Activated CD4-positive, alpha-beta memory T cell treated with anti-CD3 and anti-CD28 coated beads, Interleukin-2, amount 10 ng/mL, durations not matched to agents 7 days and 5 days (primary cell): ENCODE measurements at places on chromosomes 11 and 22. TPM values are rescaled to one million over a fixed set of nuclear protein-coding genes. Genes with fewer than 3 reads are reported as not detected.

The KCNK4 gene
- not detected for total RNA-seq

The NPTXR gene
- total RNA-seq: 0.91 TPM

The CARD18 gene
- total RNA-seq: not detected

The C11orf91 gene
- total RNA-seq: not detected

The OR2D2 gene
- not detected for total RNA-seq

GRCh38 chr11:126378763-126379162 lies 23.3 kb downstream of the ST3GAL4 start:
- no peaks in the 10 kb centered on the region for H3K36me3 ChIP-seq
- H3K4me1 ChIP-seq: no peaks in the 10 kb centered on the region
- no peak overlapping the region for H3K4me3 ChIP-seq
- H3K27ac ChIP-seq: no peak overlapping the region
- DNase-seq: no peak

GRCh38 chr11:69521457-69521856 lies 40.0 kb downstream of the LINC01488 start:
- no peak overlapping the region for H3K4me3 ChIP-seq
- H3K27ac ChIP-seq: no peak overlapping the region
- H3K27me3 ChIP-seq: peaks cover 3% of the 10 kb centered on the region

- H3K4me3 ChIP-seq: no peak overlapping the region
- no peak for DNase-seq
- H3K36me3 ChIP-seq: no peaks in the 10 kb centered on the region
- no peaks in the 10 kb centered on the region for H3K4me1 ChIP-seq
- no peak overlapping the region for H3K27ac ChIP-seq
Observed at GRCh38 chr11:14029971-14030920, 67.7 kb downstream of the SPON1 start.

- no peak overlapping the region for H3K4me3 ChIP-seq
- no peak overlapping the region for H3K27ac ChIP-seq
- H3K4me1 ChIP-seq: no peaks in the 10 kb centered on the region
- H3K36me3 ChIP-seq: no peaks in the 10 kb centered on the region
- no peak for DNase-seq
Observed at GRCh38 chr11:74694136-74694930, 36.9 kb downstream of the CHRDL2 start.

DNA sequence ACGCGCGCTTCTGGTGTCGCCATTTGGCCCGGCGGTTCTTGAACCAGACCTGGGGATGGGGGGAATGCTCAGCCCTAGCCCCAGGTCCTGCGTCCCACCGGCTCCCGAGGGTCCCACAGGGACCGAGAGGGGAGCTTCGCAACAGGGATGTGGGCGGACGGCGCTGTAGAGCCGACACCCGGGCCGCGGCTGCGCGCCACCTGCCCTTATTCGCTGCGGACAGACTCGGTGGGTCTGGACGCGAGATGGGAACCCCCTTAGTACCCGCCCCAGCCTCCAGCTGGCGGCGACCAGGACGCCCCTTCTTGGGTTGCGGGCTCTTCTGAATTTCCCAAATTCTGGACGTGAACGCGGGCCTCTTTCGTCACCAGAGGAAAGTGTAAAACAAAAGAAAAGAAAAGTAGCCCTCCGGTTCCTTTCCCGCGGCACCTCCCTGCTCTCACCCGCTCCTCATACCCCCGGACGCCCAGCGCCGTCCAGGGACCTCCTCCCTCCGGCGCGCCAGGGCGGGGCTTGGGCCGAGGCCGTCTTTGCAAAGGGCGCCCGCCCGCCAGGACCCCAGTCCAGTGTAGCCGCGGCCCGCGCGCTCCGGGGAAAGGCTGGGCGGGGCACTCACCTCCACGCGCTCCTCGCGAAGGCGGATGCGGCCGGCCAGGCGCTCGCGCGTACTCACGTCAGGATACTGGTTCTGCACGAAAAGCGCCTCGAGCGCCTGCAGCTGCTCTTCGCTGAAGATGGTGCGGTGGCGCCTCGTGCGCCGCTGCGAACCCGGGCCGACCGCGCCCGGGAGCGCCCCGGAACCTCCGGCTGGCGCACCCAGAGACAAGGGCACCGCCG lies 827 bp downstream of the GSC2 start:
- H3K27ac ChIP-seq: no peak overlapping the region
- peaks cover 7% of the 10 kb centered on the region for H3K36me3 ChIP-seq
- peak overlapping the region; percentile 25 for H3K4me3 ChIP-seq
- H3K27me3 ChIP-seq: peaks cover 52% of the 10 kb centered on the region

- H3K4me3 ChIP-seq: no peak overlapping the region
- peaks cover 41% of the 10 kb centered on the region for H3K36me3 ChIP-seq
- no peak overlapping the region for H3K27ac ChIP-seq
- H3K4me1 ChIP-seq: no peaks in the 10 kb centered on the region
Observed at GRCh38 chr11:68047437-68048290, 8.8 kb downstream of the TCIRG1 start.

DNA sequence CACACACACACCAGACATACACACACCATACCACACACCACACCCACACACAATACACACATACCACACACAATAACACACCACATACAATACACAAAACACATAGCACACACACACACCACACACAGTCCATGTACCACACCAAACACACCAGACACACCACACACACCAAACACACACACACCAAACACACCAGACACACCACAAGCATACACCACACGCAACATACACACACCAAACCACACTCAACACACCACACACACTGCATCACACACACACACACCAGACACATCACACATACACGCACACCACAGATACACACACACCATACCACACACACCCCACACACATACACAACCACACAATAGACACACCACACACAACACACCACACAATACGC lies 54.8 kb downstream of the IGSF9B start:
- H3K27ac ChIP-seq: no peak overlapping the region
- DNase-seq: no peak
- no peaks in the 10 kb centered on the region for H3K4me1 ChIP-seq

DNA sequence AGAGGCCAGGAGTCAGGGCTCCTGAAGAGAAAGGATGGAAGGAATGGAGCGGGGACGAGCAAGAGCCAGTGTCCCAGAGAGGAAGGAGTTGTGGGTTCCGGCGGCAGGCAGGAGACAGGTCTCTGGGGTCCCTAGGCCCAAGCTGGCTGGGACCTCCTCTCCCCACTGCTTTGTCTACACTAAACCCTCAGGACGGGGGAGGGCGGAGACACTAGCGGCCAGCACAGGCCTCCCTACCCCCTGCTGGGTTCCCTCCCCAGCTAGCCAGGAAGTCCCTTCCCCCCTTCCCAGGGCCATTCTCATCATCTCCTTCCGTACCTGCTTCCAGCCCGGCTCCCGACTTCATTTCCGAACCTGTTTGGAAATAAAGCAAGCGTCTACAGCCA lies 79.5 kb downstream of the ST3GAL4 start:
- no peak overlapping the region for H3K27ac ChIP-seq
- DNase-seq: no peak
- H3K36me3 ChIP-seq: no peaks in the 10 kb centered on the region

GRCh38 chr11:2559527-2560311 lies 114.9 kb downstream of the KCNQ1 start:
- no peak for DNase-seq
- no peaks in the 10 kb centered on the region for H3K4me1 ChIP-seq
- H3K4me3 ChIP-seq: no peak overlapping the region
- no peak overlapping the region for H3K27ac ChIP-seq
- H3K27me3 ChIP-seq: no peaks in the 10 kb centered on the region
